Muscle of back (tissue), 13 donors: ENCODE measurements at places on chromosomes 11 and 22.
A peak's percentile ranks its signal among the peaks of the same experiment; 100 is the strongest.

DNA sequence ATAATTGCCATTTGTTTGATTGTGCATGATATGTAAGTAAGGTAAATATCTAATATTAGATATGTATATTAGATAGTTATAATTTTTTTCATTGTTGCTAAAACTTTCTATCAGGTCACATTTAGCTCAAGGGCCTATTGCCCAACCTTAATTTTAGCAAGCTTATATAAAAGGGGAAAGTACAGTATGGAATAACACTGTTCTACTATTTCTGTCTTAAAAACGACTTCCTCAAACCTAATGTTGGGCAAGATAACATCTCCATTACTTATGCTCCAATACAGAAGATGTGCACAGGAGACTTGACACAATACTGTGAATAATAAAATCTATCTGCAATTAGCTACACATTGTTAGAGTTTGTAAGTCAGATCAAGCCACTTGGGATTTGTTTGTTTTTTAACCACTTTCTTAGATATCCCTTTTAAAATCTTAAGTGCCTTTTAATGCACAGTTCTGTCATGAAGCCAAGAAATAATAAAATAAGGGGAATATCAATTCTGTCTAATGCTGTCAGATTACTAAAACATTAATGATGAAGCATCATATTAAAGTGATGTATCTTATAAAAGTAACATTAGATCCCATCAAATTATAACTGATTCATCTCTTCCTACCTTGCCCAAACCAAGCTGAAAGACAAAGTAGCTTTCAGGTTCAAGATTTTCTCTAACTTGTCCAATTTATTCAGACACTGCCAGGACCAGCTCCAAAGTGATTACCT lies 98.1 kb downstream of the SIK3 start:
- DNase-seq = no peak

DNA sequence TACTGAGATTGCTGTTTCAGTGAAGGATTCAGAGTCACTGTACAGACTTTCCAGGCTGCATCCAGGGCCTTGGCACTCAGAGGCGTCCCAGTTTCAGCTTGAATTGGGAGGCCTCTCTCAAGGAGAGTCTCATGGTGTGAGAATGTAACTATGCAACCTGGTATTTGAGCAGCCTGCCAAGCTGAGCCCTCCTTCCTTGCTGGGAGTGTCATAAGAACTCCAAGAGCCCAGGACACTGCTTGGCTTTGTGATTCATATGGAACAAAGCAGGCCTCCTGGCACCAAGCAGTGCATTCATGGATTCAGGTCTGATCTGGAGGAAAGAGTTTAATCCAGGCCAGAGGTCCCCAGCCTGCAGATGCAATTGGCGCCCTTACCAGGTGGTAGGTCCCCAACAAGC lies 171.7 kb downstream of the DBX1 start:
- peak; percentile 58 for DNase-seq

DNA sequence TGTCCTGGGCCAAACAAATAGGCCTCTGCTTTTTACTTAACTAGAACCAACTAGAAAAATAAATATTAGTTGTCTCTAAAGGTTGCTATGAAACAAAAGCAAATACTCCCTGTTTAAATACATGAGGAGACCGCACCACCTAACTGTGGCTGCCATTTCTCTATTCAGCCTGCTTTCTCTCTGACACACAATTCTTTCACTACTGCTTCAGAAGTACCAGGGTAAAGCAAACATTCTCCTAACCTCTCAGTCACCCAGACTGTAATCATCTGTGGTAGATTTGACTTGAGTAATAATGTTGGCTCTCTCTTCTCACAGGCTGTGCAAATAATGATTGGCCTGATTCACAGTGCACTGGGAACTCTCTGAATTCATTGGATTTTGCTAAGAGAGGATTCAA lies 41.0 kb upstream of the MS4A8 start:
- no peak for DNase-seq

DNA sequence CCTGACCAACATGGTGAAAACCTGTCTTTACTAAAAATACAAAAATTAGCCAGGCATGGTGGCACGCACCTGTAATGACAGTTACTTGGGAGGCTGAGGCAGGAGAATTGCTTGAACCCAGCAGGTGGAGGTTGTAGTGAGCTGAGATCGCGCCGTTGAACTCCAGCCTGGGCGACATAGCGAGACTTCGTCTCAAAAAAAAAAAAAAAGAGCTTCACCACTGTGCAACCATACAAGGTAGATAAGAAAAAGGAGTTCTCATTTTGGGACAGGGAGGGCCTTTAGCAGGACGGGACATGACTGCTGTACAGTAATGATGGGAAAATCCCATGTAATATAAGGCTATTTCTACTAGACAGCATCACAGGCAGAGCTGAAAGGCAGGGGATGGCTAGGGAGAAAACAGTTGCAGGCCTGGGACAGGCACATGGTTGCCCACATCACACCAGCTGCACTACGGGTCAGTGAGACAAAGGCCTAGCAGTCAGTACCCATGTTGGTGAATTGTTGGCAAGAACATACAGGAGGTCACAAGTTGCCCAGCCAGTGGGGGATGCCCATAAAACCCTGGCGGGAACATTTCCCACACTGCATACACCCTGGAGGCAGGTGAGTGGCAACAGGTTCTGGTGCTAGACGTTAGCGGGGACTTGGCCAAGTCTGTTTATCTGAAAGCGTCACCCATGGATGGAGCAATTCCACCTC lies 5.4 kb downstream of the TANGO2 start:
- DNase-seq = no peak

- DNase-seq = no peak
Measured at GRCh38 chr22:43826142-43827002, 14.3 kb upstream of the EFCAB6 start.

GRCh38 chr11:108670451-108670850 lies 5.6 kb downstream of the DDX10 start:
- DNase-seq = peak; percentile 28

- no peak for DNase-seq
Measured at GRCh38 chr22:44974454-44974853, 35.4 kb downstream of the PHF21B start.

- DNase-seq = no peak
Measured at GRCh38 chr22:22576244-22576988, 17.4 kb upstream of the PRAME start.

GRCh38 chr22:50583294-50583861 lies 729 bp upstream of the CHKB start:
- no peak for DNase-seq

DNA sequence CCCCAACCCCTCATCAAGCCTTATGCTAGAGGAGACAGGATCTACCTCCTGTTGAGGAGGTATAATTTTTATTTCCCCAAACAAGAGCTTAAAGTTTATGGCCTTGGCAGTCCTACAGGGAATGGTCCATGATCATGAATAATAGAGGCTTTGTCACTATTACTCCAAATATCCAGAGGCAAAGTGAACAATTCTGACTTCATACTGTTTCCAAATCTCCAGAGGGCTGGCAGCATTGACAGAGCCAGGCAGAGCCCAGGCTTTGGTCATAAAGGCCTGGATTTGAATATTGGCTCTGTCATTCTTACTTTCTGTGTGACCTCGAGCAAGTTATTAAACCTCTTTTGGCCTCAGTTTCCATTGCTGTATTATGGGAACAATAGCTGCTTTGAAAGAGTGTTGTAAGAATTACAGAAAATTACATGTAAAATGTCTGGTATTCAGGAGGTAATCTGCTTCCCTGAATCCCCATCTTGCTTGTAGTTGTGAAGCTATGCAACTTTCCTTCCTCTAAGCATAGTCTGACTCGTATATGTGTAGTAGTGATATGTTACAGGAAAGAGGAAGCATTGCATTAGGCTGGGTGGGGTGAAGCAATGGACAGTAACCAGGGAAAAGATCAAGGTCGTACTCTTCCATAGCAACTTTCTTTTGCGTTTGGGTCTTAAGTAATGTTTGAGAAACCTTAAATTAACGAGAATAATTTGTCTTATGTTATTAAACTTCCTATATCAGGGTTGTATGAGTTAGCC lies 88.8 kb downstream of the CD44 start:
- DNase-seq = no peak

DNA sequence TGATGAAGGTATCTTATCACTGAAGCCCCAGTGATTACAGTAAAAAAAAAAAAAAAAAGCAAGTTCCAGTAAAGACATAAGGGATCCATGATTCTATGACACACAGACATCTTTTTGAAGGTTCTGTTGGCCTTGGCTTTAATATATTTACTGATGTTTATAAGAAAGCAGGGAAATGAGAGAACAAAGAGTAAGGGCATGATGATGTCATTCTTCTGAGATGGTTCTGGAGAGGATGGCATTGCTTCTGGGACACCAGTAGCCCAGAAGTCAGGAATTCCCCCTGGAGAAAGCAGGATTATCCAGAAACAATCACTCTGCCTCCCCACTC lies 233.6 kb downstream of the FAM76B start:
- DNase-seq = no peak

- DNase-seq = no peak
Measured at GRCh38 chr22:47288680-47289079, 526.2 kb downstream of the TBC1D22A start.

DNA sequence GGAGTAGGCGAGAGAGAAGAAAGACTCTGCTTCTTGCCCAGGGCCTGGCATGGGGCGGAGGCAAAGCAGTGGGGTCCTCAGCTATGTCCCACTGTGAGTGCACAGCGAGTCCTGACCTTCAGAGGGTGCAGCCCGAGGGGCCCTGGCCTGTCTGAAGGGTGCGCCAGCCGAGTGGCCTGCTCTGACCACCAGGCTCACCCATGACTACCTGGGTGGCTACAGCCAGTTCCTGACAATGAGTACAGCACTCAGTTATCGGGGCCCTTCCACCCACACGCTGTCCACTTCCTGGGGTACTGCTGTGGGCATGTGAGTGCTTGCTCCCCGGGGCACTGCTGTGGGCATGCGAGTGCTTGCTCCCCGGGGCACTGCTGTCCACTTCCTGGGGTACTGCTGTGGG lies 74.1 kb upstream of the B3GAT1 start:
- DNase-seq = no peak

DNA sequence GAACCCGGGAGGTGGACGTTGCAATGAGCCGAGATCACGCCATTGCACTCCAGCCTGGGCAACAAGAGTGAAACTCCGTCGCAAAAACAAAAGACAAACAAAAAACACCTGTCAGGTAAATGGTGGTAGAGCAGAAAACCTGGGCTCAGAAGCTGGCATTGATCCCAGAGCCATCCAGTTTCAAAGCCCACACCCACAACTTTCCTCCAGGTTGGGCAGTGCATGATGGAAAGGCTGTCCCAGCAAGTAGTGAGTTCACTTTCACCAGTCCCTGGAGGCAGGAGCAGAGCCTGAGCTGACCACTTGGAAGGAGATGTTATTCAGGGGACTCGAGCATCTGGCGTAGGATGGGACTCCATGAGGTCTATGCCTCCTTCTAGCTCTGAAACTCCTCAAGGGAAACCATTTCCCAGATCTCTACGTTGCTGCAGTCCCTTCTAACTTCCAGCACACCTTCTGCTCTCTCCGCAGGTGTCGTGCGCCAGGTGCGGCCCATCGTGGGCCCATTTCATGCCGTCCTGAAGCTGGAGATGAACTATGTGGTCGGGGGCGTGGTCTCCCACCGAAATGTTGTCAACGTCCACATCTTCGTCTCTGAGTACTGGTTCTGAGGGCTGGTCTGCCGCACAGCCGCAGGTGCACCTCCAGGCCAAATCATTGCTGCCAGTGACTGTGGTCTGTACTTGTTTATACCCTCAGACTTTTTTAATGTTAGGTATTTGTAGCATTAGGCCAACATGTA lies 71.6 kb upstream of the ATXN10 start:
- DNase-seq = no peak

DNA sequence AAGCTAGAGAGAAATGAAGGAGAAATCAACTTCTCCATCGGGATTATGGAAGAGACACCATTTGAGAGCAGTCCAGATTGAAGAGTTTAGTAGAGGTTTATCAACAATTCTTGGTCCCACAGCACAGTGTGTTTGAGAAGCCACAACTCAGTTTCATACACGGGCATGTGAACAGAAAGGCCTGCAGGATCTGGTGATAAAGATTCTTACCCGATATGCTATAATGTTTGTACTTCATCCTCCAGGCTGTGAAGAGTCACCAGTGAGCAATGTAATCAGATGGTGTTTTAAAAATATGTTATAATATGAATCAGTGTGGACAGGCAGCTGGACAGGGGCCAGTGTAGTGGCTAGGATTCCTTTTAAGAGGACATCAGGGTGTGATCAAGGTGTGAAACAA lies 29.7 kb upstream of the VWA5A start:
- no peak for DNase-seq

- DNase-seq = no peak
Measured at GRCh38 chr11:129423426-129423825, 47.8 kb downstream of the BARX2 start.

DNA sequence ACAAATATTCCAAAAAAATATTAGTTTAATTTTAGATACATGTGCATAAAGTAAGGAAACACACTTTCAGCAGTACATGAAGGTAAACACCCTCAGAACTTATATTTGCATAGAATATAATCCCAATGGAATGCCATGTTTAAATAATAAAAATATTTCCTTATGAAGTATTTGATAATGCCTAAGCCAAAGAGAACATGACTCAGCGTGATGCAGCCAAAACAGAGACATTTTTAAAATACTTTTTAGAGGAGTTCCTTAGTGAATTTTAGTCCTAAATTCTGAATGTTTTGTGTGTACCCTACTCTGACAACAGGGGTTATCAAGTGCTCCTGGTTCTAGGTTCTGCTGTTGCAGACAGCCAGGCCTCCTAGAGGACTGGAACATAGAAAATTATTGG lies 39.1 kb upstream of the POU2AF2 start:
- peak; percentile 47 for DNase-seq

DNA sequence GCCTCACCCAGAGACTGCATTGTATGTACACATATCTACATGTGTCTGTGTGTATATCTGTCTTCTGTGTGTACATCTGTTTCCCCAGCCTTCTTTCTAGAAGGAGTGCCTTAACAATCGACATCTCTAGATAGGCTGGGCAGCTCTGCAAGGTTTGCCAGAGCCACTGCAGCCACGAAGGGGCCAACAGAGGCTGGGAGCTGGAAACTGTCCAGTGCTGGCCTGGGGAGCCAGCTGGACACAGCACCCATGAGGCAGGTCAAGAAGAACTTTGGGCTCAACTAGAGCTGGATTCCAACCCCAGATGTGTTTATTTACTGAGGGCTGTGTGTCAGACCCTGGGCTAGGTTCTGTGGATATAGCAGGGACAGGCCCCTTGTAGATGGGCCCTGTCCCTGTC lies 3.3 kb downstream of the SGSM1 start:
- DNase-seq = no peak

DNA sequence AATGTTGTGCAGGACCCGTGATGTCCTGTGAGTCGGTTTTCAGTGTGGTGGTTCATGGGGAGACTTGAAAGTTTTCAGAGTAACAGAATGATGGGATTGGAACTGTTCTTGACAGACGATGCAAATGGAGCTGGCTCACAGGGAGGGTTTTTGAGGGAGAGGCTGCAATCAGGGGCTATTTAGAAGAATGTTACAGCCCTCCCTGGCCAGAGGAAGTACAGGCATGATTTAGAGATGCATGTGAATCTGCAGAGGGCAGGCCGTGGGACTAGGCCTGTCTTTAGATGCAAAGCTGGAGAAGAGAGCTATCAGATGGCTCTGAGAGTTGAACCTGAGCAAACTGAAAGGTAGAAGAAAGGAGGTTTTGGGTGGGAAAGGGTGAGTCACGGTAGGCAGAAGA lies 74.6 kb upstream of the YWHAH start:
- DNase-seq = no peak
